ENCODE measurements at places on chromosomes 12 and 14.

GRCh38 chr14:75484711-75485429, 37.4 kb upstream of the BATF start:
- no peak for DNase-seq

DNA sequence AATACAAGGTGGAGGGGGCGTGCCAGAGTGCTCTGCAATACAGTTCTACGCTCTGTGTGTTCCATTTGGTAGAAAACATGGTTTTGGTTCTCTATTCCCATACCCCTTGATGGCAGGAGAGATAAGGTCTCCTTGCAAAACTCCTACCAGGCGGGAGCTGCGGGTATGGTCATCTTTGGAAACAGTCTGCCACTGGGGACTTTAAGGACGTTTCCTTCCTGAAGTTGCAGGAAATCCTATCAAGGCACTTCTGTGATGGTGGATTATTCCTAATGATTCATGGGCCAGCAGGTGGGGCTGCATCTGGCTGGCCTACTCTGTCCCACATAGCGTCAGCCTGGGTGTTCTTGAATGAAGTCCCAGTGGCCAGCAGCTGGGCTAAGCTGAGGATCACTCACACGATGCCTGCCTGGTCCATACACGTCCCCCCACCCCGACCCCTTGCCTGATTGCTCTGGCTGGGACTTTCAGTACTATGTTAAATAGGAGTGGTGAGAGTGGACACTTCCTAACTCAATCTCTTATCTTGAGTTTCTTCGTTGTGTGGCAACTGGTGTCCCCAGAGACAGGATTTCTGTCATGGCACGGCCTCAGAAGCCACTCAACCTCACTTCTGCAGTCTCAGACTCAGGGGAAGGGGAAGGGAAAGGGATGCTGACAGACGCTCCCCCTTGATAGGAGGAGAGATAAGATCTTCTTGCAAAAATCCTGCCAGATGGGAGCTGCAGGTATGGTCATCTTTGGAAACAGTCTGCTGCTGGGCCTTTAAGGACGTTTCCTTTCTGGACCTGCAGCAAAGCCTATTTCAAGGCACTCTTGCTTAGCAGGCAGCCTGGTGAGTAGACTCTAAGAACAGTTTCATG, 61.0 kb upstream of the FKBP4 start:
- DNase-seq = no peak

DNA sequence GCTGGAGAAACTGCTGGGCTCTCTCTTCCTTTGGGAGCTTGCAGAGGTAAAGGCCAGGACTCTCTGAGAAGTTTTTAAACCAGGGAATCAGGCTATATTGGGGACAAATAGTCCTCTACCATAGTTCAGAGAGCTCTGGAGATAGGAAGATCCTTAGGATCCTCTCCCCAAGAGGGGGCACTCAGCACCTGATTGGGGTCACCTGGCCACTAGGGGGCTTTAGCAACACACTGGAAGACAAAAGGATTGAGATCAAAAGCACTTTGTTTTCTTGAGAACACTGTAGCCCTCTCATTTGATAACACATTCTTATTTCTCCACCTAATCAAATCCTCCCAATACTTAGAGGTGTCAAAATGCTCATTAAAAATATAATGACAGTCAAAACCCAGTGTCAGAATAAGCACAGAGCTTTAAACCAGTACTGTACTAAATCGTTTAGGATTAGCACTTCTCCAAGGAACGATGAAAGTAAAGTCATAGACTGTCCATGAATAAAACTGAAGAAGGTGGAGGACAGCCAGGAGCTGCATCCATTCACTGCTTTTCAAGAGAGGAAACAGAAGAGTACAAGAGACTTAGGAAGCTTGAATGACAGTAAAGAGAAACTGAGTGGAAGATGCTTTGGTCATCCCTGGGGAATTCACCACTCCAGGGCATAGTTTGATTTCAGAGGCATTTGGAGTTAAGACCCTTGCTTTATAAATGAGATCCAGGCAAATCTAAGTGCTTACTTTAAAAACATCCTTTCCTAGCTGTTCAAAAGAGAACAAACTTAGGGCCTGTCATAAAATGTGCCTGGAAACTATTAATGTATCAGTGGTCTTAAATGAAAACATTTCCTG, 26.5 kb downstream of the BMP4 start:
- no peak for DNase-seq

DNA sequence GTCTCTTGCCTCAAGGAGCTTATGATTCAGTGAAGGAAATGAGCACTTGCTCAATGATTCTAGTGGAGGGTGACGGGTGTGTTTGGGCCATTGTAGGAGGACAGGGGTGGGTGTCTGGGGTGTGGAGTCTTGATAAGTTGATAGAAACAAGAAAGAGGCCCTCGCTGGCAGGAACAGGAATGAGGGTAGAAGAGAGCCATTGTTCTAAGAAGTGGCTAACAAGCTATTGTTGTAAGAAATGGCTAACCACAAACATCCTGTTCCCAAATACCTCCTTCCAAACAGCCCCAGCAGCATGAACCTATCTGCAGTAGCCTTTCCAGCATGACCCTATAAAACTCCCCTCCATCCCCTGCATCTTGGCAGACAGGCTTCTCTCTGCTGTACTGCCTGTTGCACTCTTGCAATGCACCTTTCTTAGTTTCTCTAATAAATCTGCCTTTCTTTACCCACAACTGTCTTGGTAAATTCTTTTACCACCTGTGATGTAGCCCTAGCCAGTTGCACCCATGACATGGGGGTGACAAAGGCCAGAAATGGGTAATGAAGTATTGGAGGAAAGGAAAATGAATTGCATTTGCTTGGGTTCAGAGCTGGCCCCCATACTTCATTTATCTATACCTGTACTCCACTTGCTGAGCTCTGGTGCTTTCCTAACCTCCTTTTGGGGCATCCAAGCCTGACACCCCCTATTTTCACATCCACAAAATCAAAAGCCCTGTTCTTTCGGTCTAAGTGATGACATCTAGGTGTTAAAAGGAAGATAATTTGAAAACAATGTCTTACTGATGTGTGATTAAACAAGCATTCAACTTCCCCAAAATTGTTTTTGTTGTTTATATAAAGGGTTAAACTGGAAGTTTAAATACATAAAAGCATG, 389.1 kb downstream of the GRIN2B start:
- DNase-seq = no peak

DNA sequence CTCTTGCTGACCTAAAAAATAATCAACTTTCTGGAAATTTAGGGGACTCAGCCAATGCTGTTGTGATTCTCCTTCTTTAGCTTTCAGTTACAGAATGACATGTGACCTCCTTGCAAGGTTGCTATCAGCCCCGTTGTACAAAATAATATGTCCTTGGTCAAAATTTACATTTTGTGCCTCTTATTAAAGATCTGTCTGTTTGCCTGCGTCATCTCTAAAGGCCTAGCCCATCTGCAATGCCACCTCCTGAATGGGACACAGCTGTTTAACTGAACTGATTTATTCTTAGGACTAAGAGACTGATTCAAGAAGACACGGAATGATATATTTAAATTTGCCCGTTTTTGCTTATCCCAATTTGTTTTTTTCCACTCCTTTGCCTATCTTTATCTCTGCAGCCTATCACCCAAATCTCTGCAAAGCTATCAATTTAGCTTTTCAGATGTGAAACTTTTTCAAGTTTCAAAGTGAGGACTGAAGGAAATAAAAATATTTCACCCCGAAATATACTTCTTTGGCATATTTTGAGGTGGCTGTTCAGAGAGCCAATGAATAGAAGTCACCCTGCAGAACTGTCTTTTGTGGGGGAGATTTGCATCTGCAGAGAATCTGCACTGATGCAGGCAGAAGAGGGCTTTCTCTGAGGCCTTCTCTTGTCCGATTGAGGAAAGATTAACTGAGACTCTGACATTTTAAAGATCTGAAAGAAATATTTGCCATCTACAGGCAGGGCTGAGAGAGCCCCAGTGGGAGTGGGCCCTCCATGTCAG, 126.0 kb downstream of the VEZT start:
- no peak for DNase-seq

- no peak for DNase-seq
Measured at GRCh38 chr12:38775457-38775856, 129.9 kb downstream of the CPNE8 start.

DNA sequence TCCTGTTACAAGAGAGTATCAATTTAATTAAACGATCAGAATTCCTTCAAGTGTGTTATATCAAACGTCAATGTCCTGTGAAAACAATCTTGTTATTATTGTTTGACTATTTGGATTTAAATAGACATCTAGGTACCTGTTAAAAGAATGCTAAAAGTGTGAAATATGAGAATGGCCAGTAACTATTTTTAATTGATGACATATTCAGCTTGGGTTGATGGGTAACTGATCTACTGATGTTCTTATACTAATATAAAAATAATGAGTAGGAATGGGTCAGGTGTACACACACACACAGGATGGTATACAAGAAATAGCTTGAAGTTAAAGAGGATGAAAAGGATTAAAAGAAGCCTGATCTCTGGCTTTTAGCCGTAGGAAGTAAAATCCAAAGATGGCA, 146.0 kb downstream of the SLC38A4 start:
- no peak for DNase-seq

All from stimulated activated CD8-positive, alpha-beta memory T cell treated with anti-CD3 and anti-CD28 coated beads, Interleukin-4, amount 100 ng/mL, for 1 hour (primary cell).